ENCODE measurements at places on chromosomes 7 and 10. TPM values are rescaled to one million over a fixed set of nuclear protein-coding genes. Genes with fewer than 3 reads are reported as not detected.

Gene NYAP1
- 1.4 TPM for total RNA-seq

GRCh38 chr7:76356823-76357222 is 2.0 kb downstream of the YWHAG start:
- DNase-seq: peak; percentile 40

DNA sequence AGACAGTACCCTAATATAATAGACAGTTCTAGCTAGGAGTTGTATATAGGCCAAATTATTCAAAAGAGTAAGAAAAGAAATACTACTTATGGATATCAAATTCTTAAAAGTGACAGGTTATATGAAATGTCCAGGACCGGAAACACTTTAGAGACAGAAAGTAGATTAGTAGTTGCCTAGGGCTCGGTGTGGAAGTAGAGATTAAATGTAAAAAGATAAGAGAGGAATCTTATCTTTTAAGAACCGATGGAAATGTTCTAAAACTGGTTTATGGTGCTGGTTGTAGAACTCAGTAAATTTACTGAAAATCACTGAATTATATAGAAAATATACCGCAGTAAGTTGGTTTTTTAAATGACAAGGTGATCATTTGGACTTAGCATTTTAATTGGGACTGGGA is 147.5 kb upstream of the ASAH2 start:
- no peak for DNase-seq

Gene TMEM270
- not detected for total RNA-seq

Gene DNAH11
- under 0.01 TPM for total RNA-seq

- DNase-seq: peak; percentile 61
These were observed 80.8 kb downstream of the ARHGAP22 start for GRCh38 chr10:48523820-48524758.

- no peak for DNase-seq
These were observed 61.3 kb downstream of the PRLHR start for GRCh38 chr10:118534136-118534535.

DNA sequence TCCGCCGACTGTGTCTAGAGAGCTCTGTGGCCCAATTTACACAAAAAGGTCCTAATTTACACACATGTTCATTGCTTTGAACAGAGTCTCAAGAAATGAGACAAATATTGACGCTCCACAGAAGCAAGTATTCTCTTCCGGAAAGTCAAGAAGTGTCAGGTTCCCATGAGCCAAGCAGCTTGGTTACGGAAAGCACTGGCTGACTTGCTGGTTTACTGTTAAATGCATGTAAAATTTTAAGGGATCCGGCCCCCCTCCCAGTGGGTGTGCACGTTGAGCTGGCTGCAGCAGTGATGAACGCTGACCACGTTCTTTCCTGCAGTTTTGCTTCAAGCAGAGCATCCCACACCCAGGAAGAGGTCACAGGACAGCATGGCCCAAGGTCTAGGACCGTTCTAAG is 76.8 kb downstream of the DIP2C start:
- DNase-seq: no peak

- peak; percentile 50 for DNase-seq
These were observed 18.4 kb downstream of the FAM53B start for GRCh38 chr10:124725791-124726190.

DNA sequence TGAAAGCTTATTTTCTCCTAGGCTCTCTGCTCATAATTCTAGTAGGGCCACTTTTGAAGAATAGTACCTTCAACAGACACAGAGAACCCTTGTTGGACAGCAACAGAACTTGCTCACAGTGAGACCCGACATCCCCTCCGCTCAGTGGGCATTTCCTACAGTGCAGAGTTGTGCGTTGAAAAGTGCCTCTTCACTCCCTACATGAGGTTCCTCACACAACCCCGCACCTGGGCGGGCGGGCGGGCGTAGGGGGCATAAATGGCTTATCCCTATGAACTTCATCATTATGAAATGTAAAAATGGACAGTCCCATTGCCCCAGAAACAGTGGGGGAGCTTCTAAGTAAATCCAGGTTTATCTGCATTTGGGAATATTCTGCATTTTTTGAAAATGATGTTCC is 174.9 kb downstream of the MGMT start:
- DNase-seq: no peak

- DNase-seq: peak; percentile 54
These were observed 25.1 kb upstream of the ZNF273 start for GRCh38 chr7:64877714-64878610.

DNA sequence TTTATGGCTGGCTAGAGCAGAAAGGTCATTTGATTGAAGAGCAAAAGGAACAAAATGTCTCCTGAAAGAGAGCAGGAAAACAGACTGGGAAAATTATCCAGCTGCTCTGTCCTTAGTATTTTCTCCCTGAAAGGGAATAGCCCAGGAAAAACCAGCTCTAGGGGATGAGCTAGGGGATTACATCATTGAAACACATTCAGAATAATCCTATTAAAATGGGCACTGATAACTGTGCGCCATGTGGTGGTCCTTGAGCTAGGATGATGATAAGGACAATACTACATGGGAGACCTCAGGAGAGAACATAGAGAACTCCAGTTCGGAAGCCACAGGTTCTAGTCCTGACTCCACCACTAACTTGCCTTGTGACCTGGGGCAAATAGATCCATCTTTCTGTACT is 873.8 kb downstream of the TYW1 start:
- DNase-seq: no peak

GRCh38 chr7:88300401-88300945 is 6.2 kb downstream of the STEAP4 start:
- DNase-seq: no peak

- DNase-seq: no peak
These were observed 40.7 kb downstream of the KMT2C start for GRCh38 chr7:152395112-152395511.

- no peak for DNase-seq
These were observed 768 bp upstream of the CPA1 start for GRCh38 chr7:130379532-130379920.

GRCh38 chr7:90602303-90602702 is 6.2 kb downstream of the CDK14 start:
- no peak for DNase-seq

DNA sequence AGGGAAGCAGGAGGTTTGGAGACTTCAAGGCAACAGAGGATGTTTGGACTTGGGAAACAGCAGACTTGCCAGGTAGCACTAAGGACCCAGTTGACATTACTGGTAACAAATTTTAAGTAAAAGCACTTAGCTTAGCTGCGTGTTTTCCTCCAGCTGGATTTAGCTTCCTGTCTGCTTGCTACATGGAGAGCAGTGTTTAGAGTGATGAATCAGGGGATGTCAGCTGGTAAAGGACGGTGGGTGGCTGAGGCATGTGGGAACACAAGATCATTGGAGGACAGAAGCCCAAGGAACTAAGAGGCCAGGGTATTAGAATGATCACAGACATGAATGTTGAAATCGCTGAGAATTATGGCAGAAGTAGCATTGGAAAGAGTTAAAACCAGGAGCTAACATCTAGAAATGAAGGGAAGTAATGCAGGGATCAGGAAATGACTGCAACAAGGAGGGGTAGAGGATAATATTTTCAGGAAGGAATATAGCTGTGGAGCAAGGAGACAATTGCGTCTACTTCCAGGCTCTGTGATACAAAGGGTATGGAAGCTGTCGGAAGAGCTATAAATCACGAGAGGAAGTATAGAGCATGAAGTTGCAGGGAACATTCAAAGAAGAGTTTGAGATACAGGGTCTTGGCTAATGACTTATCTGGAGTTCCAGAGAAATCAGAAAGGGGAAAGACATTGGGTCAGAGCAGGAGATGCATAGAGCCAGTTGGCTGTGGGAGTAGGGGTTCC is 34.4 kb downstream of the CALD1 start:
- no peak for DNase-seq

DNA sequence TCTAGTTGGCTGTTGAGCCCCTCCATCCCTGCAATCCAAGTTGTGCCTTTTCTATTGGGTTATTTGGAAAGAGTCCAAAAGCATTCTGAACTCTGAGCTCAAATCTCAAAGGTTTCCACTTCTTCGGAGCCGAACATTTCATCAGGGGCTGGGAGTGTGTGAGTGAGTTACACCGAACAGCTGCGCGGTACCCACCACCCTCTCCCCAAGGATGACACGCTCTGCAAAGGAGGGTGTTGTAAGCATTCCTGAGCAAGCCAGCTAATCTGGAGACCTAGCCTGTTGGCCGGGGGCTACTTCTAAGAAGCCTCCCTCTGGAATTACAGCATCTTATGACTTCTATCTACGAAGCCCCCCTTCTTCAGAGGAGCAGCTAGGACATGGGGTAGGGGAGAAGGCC is 270.5 kb downstream of the CREB5 start:
- no peak for DNase-seq

Gene CREB5
- total RNA-seq: 13.2 TPM

GRCh38 chr10:114444819-114445218 is 40.5 kb upstream of the AFAP1L2 start:
- no peak for DNase-seq

GRCh38 chr10:43845121-43845520 is 196.4 kb upstream of the ZNF32 start:
- no peak for DNase-seq

Gene PTN
- total RNA-seq: 52.3 TPM

GRCh38 chr7:44431091-44431608 is 59.3 kb downstream of the NUDCD3 start:
- DNase-seq: no peak

Gene PRKAR1B
- total RNA-seq: 10.3 TPM

- DNase-seq: no peak
These were observed 6.3 kb downstream of the RAPGEF5 start for GRCh38 chr7:22350466-22351328.

GRCh38 chr7:25908154-25908949 is 243.6 kb upstream of the NFE2L3 start:
- DNase-seq: no peak

DNA sequence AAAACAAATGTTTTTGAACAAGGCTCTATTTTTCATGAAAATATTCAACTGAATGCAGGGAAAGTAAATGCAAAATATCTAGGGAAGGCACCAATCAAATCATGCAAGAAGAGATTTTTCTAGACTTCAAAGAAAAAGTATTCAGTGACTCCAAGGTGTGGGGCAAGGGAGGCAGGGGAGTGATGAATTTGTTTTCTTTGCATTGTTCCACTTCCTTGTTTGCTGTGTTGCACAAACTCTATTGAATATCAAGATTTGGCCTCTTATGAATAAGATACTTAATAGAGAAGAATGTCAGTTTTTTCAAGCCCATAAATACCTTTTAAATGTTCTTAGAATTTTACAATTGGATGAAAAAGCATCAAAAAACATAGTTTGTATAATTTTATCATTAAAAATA is 26.4 kb downstream of the STEAP1 start:
- no peak for DNase-seq

- no peak for DNase-seq
These were observed 10.0 kb downstream of the CAMK2B start for GRCh38 chr7:44315301-44315903.

- no peak for DNase-seq
These were observed 485.3 kb upstream of the GALNT17 start for GRCh38 chr7:70646536-70647248.

DNA sequence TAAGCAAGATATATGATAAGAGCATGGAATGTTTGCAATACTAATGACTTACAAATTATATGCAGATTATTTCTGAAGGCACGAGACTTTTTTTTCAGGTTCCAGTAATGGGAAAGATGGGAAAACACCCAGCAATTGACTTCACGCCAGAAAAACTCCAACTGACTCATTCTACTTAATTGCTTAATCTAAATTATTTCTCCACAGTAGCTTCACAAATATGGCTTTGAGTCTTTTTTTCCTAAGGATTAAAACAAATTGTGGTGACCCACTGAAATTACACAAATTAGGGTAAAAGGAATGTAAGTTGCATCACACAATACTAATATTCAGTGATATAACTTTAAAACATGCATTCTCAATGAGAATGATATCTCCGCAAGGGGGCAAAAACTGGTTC is 138.7 kb downstream of the GNAI1 start:
- DNase-seq: no peak
